ENCODE measurements at places on chromosomes 7 and 10.

DNA sequence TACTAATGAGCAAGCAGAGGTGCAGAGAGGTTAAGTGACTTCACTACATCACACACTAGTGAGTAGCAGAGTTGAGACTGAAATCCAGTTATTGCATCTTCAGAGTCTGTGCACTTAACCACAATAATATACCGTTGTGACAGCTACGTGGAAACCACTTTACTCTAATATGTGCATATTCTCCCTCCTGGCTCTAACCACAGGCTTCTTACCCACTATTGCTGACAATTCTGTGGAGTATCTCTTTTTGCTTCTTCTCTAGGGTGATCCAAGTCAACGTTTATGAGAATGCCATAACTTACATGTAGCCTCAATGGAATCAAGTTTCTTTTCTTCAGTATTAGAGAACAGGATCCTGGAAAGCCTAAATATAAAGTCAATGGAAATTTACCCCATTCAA, 64.2 kb upstream of the MEOX2 start:
- DNase-seq, result no peak

DNA sequence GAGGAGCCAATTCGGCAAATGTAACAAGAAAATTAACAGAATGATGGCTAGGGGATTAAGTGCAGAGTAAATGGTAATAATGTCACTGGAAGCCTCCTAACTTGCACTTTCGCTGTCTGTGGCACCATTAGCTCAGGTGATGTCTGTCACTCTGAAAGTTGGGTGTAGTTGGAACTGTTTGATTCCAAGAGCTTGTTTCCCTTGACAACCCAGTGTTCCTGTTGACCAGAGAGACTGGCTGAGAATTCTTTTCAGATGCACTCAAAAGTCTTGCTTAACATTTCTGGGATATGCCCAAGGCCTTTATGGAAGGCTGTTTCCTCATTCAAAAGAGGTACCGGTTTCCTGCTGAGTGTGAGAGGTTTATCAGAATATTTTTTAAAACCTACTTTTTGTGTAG, 49.6 kb downstream of the PLPP4 start:
- DNase-seq, result no peak

GRCh38 chr7:43649755-43650274, 66.9 kb downstream of the STK17A start:
- no peak for DNase-seq

DNA sequence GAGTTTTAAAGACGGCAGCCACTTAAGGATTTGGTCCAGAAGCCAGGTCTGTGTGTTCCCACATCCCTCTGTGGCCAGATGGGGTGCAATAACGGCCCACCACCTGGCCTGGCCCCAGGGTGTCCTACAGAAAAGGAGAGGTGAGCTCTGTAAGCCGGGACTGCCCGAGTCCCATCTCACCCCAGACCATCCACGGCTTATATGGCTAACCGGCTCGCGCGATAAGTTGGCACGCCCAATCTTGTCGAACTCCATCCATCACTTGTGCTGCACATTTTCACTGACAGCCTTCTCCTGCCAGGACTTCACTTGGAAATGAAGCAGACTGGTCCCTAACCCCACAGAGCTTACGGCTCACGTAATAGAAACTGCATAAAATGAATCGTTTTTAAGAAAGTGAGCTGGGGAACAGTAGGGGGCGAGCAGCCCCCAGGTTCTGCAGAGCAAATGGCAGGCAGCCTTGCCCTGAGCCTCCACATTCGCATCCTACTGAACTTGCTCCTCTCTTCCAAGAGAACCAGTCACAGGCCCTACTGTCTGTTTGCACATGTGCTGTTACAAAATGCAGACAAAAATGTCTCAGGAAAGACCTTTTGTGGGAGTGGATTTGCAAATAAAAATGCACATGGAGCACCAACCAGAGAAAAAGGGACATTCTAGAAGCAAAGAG, 98.2 kb downstream of the TNS3 start:
- DNase-seq, result no peak

GRCh38 chr7:121390617-121391016, 5.5 kb downstream of the FAM3C start:
- DNase-seq, result no peak

- no peak for DNase-seq
Observed at GRCh38 chr7:75617634-75618234, 121.0 kb downstream of the HIP1 start.

DNA sequence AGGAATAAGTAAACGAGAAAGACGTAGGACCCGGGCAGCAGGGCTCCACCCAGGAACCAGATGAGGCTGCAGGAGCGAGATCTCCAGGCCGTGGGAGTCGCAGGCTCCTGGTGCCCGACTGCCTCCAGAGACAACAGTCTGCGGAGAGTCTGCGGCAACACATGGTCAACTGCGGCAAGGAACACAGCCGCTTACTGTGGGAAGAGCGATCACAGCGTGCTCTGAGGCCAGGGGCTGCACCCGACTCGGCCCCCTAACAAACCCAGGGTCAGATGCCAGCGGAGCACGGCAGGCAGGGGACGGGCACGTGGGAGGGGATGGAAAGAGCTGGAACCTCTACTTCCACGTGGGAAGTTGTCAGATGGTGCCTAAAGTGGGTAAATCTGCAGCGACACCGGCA, 26.6 kb downstream of the GET4 start:
- DNase-seq, result no peak

GRCh38 chr10:100508691-100509150, 10.9 kb downstream of the SEC31B start:
- DNase-seq, result no peak

DNA sequence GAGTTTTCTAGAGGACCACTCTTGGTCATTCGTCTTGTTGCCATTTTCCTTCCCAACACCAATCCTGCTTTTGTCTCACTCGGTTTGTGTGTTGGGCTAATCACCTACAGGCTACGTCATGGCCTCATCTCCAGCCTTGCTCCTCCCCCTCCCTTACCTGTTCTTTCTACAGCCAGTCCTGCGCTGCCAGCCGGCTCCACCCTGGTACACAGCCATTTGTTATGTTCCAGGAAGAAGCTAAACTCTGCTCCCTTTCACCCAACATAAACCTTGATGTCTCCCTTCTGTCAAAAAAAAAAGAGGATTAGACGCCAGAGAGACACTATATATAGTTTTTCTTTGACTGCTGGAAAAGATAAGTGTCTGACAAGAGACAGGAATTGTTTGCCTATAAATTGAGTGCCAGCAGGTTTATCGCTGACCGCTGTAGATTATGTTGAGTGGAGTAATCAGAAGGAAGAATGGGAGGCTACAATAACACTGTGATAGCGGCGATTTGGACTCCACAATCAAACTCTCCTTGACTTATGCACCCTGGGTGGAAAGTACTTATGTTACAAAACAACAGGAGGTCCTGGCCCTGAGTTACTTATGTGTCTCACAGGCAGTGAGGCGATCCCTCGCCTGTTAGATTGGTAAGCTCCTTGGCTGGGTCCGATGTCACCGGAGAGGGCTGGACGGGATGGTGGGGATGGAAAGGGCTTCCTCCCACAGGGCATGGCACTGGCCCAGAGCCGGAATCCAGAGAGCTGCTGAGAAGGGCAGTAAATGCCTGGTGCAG, 171.3 kb upstream of the BMPER start:
- DNase-seq, result no peak

- DNase-seq, result no peak
Observed at GRCh38 chr7:108079648-108080591, 50.2 kb downstream of the LAMB4 start.

- DNase-seq, result no peak
Observed at GRCh38 chr10:97759946-97760345, 11.9 kb downstream of the SFRP5 start.

- no peak for DNase-seq
Observed at GRCh38 chr7:78912781-78913180, 540.7 kb downstream of the MAGI2 start.

- DNase-seq, result no peak
Observed at GRCh38 chr7:127320974-127321373, 68.2 kb upstream of the GRM8 start.

- DNase-seq, result no peak
Observed at GRCh38 chr10:20207653-20208052, 391.4 kb downstream of the PLXDC2 start.

DNA sequence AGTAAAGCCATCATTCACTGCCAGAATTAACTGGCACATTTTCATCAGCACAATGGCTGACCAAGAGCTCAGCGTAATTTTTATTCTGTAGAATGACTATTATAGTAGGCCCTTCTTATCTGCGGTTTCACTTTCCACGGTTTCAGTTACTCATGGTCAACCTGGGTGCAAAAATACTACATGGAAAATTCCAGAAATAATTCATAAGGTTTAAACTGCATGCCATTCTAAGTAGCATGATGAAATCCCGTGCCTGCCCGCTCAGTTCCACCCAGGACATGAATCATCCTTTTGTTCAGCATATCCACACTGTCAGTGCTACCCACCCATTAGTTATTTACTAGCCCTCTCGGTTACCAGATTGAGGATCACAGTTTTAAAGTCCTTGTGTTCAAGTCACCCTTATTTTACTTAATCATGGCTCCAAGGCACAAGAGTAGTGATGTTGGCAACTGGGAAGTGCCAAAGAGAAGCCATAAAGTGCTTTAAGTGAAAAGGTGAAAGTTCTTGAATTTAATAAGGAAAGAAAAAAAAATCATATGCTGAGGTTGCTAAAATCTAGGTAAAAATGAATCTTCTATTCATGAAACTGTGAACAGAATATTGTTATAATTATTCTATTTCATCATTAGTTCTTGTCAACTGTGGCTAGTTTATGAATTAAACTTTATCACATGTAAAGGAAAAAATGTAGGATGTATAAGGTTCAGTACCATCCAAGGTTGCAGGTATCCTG, 204.9 kb downstream of the DOCK4 start:
- no peak for DNase-seq

- no peak for DNase-seq
Observed at GRCh38 chr10:48535416-48536155, 69.3 kb downstream of the ARHGAP22 start.

DNA sequence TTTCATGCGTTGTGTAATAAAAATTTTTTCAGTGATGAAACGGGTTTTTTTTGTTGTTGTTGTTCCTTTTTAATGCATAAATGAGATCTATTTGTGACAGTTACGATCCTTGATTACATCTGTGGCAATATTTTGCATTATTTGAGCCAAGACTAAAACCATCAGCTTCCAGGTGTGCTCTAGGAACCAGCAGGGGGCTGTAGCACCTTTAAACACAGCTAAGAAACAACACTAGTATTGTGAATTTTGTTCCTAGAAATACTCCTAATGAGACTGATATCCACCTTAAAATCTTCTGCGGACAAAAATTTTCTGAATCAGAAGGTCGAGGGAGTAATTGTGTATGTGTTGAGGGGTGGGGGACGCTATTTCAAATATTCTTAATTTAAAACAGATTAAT, 52.6 kb downstream of the FGFBP3 start:
- no peak for DNase-seq

- DNase-seq, result no peak
Observed at GRCh38 chr7:127578711-127579275, 6.6 kb downstream of the GCC1 start.

DNA sequence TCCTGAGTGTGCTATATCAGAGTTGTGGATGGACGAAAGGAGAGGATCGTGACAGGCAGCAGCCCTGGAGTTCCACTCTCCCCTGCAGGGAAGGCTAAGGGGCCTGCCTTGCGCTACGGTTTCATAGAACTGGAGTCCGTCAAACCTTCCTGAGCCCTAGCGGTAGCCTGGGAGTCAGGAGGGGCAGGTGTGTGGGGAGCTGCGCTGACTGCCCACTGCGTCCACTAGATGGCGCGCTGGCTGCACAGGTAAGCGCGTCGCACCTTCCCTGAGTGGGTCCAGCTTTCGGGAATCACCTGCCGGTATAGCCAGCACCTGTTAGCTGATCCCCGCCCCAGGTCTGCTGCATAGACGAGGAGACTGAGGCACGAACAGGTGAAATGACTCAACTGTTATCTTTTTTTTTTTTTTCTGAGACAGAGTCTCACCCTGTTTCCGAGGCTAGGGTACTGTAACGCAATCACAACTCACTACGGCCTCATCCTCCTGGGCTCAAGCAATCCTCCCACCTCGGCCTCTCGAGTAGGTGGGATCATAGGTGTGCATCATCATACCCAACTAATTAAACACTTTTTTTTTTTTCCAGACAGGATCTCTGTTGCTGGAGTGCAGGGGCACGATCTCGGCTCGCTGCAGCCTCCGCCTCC, 20.2 kb upstream of the BAIAP2L1 start:
- DNase-seq, result peak; percentile 4

GRCh38 chr7:55649238-55649637, 76.9 kb upstream of the VOPP1 start:
- no peak for DNase-seq

- DNase-seq, result no peak
Observed at GRCh38 chr10:48476279-48476982, 128.4 kb downstream of the ARHGAP22 start.

- DNase-seq, result no peak
Observed at GRCh38 chr10:109205929-109206585, 717.3 kb downstream of the XPNPEP1 start.

- DNase-seq, result no peak
Observed at GRCh38 chr10:80917636-80918035, 379.9 kb downstream of the SH2D4B start.

- DNase-seq, result no peak
Observed at GRCh38 chr10:282294-283139, 147.3 kb downstream of the ZMYND11 start.

DNA sequence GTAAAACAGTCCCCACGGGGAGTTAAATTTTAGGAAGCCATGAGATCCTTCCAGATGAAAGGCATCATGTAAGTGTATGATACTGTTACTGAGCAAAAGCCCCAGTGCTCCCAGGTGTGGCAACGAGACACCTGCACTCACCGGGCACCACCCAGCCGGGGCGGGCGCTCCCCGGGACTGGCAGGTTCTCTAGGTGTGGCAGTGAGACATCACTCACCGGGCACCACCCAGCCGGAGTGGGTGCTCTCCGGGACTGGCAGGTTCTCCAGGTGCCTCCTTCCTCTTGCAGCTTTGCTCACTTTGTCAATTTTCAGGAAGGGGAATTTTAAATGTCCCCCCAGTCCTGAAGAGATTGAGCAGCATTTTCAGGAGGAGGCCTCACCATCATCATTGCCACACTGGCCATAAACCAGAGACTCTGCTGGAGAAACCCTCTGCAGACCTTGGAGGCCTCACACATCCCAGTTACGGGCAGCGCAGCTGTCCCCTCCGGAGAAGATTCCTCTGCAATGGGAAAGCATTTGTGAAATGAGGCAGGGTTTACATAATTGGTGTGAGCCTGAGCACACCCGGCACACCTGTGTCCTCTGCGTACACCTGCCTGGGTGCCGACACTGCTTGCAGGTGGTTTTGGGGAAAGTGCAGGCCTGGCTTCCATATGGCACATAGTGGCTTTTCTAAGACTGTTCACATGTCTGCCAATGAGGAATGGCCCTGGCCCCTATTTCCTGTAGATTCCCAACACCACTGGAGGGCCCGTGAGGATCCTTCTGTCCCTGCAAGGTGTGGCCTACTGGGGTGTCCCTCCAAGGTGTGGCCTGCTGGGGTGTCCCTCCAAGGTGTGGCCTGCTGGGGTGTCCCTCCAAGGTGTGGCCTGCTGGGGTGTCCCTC, 191.4 kb downstream of the EBF3 start:
- no peak for DNase-seq

Data from nucleus accumbens (tissue), 56 donors.